ENCODE measurements at places on chromosomes 2 and 18.

- DNase-seq = no peak
Observed at GRCh38 chr18:67553437-67553836, 36.9 kb upstream of the DSEL start.

- no peak for DNase-seq
Observed at GRCh38 chr2:8586457-8587051, 95.3 kb upstream of the ID2 start.

DNA sequence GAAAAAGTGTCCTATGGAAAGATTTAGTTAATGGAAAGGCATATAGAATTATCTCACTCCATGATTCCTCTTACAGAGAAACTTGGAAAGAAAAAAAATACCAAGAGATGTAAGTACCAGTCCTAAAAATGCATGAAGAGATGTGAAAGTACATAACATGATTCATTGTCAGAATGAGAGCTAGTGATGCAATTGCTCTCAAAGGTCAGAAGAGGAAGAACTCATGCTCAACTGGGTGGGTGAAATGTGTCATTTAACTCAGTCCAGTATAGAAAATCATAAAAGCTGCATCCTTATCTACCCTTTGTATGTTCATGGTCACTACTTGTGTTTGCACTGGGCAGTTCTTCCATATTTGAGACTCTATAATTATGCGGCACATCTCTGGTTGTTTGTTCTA, 300.0 kb upstream of the PIK3C3 start:
- DNase-seq = no peak

DNA sequence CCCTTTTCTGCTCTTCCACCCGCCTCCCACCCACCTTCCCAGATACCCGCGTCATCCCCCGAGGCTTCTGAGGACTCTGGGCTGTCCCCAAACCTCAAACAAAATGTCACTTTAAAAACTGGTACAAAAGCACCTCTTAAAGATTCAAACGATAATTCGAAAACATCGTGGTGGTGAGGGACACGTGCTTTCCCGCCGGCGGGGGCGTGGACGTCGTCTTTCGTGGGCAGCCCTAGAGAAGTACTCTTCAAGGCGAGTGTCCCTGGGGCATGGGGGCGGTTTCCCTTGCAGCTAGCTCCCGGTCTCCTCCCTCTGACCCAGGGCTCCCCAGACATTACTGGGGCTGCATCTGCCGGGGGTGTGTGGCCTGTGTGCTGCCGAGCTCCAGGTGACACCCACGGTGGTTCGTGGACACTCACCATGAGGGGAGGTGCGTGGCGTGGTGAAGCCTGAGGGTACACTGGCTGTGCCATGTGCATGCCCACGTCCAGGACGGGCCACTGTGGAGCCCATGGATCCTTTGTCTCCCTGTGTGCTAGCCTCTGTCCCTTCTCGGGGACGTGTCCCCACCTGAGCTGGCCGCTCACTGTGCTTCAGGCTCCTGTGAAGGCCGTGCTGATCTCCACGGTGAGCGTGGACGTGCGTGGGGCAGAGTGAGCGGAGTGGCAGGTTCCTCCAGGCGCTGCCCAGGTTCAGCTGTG, 117.8 kb downstream of the NFATC1 start:
- no peak for DNase-seq

- DNase-seq = peak; percentile 45
Observed at GRCh38 chr2:207041279-207041678, 102.0 kb downstream of the CPO start.

- peak; percentile 87 for DNase-seq
Observed at GRCh38 chr2:19746611-19747309, 155.0 kb downstream of the TTC32 start.

GRCh38 chr2:12720754-12721378, 4.1 kb downstream of the TRIB2 start:
- DNase-seq = no peak

DNA sequence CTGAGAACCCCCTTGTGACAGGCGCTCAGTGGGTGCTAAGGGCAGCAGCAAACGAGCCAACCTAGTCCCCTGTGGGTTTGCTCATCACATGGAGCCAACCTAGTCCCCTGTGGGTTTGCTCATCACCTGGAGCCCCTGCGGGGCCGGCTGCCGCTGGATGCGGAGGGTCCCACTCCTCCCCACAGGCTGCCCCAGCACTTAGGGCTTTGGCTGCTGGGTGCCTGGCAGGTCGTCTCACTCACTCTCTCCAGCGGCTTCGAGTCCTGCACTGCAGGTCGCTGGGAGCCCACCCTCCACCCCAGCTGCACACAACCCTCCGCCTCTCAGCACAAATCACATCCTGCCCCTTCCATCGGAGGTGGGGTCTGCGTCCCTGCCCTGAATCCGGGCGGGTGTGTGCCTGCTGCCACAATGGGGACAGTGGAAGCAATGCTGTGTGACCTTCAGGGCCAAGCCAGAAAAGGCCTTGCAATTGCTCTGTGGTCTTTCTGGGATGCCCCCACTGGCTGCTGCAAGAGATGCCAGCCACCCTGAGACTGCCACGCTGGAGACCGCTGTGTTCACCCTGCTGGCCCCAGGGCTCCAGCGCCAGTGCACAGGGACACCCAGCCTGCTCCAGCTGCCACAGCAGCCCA, 248.1 kb upstream of the SALL3 start:
- DNase-seq = no peak

DNA sequence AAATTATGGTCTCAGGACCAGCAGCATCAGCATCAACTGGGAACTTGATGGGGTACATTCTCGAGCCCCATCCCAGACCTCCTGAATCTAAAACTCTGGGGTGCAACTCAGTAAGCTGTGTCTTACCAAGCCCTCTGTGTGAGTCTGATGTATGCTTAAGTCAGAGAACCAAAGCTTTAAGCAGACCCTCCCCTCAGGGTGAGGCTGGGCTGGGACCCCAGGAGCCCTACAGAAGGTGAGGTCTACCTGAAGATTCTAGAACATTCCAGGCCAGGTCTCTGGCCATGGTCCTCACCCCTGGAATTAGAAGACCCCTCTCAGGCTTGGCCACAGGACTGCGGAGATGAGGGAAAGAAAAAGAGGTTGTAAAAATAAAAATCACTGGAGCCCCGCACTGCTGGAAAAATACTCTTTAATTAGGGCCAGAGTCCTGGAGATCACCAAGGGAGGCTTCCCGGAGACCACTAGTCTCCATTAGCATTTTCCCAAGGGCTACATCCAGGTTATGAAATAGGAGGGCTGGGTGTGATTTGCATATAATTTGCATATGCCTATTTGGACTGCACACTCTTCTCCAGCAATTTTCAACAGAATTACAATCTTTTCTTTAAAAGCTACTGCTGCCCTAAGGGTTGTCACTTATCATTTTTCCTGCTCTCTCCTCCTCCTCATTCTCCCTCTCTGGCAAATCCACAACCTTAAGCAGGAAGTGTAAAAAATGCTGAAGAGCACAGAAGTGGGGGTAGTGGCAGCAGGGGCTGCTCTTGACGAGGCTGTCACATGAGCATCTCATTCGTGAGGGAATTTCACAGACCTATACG, 100.2 kb downstream of the ZBTB7C start:
- no peak for DNase-seq

GRCh38 chr18:8814206-8814605, 108.8 kb downstream of the MTCL1 start:
- no peak for DNase-seq

DNA sequence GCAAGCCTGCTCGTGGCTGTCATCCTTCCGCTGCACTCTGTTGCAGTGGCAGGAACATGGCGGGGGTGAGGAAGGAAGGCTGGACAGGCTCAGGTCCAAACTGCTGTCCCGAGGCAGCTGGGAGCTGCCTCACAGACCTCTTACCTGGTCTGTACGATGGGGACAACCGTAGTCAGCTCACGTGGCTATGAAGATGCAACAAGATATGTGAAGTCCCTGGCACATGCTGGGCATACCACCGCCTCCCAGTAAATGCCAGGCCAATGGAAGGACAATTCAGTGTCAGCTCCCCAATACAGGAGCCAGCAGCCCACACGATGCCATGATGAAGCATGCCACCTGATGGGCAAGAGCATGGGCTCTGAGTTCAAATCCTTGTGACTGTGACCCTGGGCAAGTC, 344.4 kb downstream of the CYRIA start:
- no peak for DNase-seq

- no peak for DNase-seq
Observed at GRCh38 chr2:176446718-176447414, 177.6 kb downstream of the MTX2 start.

GRCh38 chr2:174180165-174180724, 68.1 kb downstream of the OLA1 start:
- DNase-seq = peak; percentile 10

- DNase-seq = no peak
Observed at GRCh38 chr2:109151519-109151918, 22.5 kb downstream of the SH3RF3 start.

GRCh38 chr2:39313575-39313974, 69.8 kb upstream of the CDKL4 start:
- no peak for DNase-seq

- DNase-seq = no peak
Observed at GRCh38 chr18:62018034-62018758, 125.4 kb upstream of the RNF152 start.

DNA sequence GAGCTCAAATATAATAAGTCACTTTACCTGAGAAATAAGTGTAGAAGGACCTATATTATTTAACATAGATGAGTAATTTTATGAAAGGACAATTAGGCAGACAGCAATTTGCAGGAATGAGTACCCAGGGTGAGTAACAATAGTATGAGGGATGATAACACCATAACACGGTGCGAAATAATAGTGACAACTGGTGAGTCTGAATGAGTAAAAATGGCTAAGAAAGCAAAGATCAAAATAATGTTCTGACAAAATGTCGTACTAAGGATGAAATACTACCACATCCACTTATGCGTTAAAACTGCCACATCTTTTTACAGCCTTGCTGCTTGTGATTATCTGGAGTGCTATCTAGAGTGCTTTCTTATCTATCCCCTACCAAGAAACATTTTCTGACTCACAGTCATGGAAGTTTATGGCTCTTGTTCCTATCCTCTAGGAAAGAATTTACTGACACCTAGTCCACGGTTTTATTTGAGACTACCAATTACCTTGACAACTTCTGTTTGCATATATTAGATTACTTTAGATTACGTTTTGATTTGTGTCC, 929.7 kb downstream of the LRP1B start:
- no peak for DNase-seq

DNA sequence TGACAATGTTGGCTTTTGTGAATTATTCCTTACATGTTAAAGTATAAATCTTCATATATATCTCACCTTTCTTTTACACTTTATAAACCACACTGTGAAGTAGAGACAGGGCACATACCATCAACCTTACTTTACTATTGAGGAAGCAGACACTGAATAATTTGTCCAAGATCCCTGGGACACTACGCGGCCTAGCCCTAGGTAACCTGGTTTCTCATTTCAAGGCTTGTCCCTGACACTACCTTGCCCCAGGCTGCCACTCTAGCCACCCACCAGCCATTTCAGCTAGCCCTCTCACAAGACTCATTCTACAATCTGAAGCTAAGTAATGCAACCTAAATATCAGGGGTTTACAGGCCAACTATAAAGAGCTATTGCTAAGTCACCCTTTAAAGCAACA, 26.7 kb downstream of the CCDC93 start:
- DNase-seq = no peak

DNA sequence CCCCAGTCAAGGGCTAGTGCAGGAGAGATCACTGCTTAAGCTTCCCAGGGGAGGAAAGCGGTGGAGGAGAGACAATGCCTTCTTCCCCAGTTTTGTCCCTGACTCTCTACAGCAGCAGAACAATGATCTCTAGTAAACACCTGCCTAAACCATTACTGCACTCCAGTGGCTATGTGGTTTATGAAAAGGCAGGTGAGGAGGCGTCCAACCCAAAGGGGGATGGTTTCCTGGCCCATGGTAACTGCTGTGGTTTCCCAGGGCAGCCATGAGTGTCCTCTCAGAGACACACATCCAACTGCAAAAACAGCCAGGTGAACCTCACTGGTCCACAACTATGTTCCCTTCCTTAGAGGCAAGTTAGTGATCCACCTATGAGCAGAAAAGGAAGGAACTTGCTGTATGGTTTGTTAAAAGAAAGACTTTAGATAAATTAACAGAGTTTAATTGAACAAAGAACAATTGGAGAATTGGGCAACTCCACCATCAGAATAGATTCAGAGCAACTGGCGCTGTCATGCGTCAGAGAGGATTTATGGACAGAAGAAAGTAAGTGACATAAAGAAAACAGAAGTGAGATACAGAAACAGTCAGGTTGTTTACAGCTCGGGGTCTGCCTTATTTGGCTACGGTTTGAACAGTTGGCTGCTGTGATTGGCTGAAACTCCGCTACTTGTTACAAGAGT, 4.8 kb upstream of the TTC39C start:
- DNase-seq = no peak

DNA sequence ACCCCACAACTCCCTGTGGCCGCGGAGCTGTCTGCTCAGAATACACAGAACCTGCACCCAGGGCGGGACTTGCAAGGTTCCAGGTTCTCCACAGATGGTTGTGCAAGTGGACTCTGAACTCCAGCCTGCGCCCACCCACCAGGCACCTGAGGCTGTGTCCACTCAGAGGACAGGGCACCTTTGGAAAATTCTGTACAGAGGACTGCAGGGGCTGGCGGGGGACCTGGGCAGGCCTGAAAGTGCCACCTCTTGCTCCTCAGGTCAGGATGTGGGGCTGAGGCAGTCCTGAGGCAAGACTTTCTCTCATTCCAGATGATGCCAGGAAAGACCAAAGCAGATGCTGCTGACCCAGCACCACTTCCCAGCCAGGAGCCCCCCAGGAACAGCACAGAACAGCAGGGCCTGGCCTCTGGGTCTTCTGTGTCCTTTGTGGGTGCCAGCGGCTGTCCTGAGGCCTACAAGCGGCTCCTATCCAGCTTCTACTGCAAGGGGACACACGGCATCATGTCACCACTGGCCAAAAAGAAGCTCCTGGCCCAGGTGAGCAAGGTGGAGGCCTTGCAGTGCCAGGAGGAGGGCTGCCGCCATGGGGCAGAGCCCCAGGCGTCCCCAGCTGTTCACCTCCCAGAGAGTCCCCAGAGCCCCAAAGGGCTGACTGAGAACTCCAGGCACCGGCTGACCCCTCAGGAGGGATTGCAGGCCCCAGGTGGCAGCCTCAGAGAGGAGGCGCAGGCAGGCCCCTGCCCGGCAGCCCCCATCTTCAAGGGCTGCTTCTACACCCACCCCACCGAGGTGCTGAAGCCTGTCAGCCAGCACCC, 14.4 kb downstream of the ARID5A start:
- DNase-seq = no peak

GRCh38 chr2:234710066-234710465, 213.2 kb upstream of the ARL4C start:
- no peak for DNase-seq

DNA sequence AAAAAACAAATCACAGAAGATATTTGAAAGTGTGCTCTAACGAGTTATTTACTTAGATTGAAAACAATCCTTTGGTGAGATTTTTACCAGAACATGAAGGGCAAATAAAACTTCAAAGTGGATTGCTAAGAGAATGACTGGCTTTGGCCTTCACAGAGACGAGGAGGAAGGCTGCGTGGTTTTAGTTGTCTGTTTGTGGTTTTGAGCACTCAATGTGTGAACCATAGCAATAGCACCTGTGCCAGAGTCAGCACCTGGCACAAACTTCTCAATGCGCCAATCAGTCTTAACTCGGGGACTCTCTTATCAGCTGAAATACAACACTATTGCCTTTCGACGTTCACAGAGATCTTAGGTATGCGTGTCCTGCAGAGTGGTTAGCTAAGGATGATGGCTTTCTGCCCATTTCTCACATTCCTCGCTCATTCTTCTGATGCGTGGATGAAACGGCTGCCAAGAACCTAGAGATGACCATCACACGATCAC, 70.0 kb downstream of the MBP start:
- no peak for DNase-seq
